ENCODE measurements at places on chromosomes 1 and 21. TPM values are rescaled to one million over a fixed set of nuclear protein-coding genes. Genes with fewer than 3 reads are reported as not detected.

LCA5L gene
- 1.8 TPM for total RNA-seq

VWA5B1 gene
- not detected for total RNA-seq

DNA sequence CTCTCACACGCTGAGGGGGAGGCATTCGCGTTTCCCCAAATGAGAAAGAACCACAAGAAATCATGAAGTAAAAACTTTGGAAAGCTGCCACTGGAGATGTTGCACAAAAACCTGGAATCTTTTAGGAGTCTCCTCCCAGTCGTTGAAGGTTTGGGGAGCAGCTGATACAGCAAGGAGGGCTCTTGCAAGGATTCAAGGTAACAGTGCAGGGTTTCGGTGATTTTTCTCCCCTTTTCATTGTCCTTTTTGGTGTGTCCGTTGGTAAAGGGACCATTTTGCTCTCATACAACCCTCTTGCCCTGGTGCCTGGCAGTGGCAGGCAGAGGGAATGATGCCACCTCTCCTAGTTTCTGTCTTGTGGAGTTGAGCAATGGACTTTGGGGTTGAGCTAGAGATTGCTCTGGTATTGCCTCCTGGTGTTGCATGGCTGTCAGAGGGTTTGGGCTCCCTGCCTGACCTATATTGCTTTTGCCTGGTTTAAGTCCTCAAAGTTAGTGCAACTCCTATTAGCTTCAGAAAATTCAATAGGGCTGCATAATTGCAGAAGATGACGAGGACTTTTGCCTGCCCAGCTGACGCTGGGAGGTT is 872 bp downstream of the BRINP2 start:
- no peak for DNase-seq

- DNase-seq = no peak
Observed at GRCh38 chr1:22551591-22551990, 11.7 kb upstream of the EPHA8 start.

DNA sequence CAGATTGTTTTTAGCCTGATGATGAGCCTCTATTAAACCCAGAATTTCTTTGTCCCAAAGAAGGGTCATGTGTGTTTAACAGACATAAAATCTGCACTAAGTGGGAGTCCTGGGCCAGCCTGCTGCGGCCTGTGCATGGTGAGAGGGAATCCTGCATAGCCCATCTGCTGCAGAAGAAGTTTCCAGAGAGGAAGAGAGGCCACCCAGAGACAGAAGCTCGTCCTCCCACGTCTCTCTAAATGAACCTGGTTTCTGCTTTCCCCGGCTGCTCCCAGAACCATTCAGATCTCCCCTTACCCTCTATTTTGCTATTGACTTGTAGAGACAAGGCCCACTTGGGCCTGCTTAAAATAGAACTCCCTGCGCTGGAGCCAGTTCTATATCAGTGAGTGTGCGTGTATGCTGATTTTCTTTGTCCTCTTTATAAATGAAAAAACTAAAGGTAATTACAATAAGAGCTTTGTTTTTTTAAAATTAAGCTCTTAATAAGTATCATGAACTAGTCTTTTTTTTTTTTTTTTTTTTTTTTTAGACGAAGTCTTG is 142.8 kb upstream of the RAB4A start:
- DNase-seq = no peak

Measured in stomach (tissue), 19 donors.